Regular cardiac myocyte (primary cell): ENCODE measurements at places on chromosomes 11 and 22. TPM values are rescaled to one million over a fixed set of nuclear protein-coding genes. Genes with fewer than 3 reads are reported as not detected.

Gene IFITM10
- 1.7 and 2.8 TPM in 2 replicates for total RNA-seq

Gene PRR5
- total RNA-seq, result 1.3 and 3.4 TPM in 2 replicates

Gene SHISAL1
- total RNA-seq, result 0.77 and 2.0 TPM in 2 replicates

Gene MRGPRE
- not detected in 2 replicates for total RNA-seq

Gene KCNK4
- not detected in 2 replicates for total RNA-seq

Gene GRM5
- total RNA-seq, result under 0.01 TPM in 1 of 2 replicates, not detected in the other

Gene DDX10
- total RNA-seq, result 32.7 and 74.8 TPM in 2 replicates

Gene TNNT3
- total RNA-seq, result 0.56 TPM in 1 of 2 replicates, not detected in the other

Gene FOLR3
- total RNA-seq, result 0.19 and 1.1 TPM in 2 replicates

Gene SCN3B
- under 0.01 TPM in 1 of 2 replicates, not detected in the other for total RNA-seq

Gene OR4A15
- total RNA-seq, result not detected in 2 replicates

Gene PTGDR2
- 0.19 and 2.3 TPM in 2 replicates for total RNA-seq

Gene GALNT18
- total RNA-seq, result 4.4 and 10.4 TPM in 2 replicates

Gene PYGM
- total RNA-seq, result 1.7 and 6.8 TPM in 2 replicates

Gene AIFM3
- total RNA-seq, result 0.56 and 0.58 TPM in 2 replicates

Gene SPTY2D1
- 16.1 and 24.7 TPM in 2 replicates for total RNA-seq

Gene PAX6
- total RNA-seq, result not detected in 2 replicates

Gene LARGE2
- total RNA-seq, result not detected in 2 replicates

Gene C22orf42
- total RNA-seq, result not detected in 2 replicates

Gene NXPE2
- total RNA-seq, result not detected in 2 replicates

Gene GDPD5
- total RNA-seq, result 3.6 and 5.1 TPM in 2 replicates

Gene CRYBB3
- total RNA-seq, result not detected in 2 replicates

Gene H19
- total RNA-seq, result 9.2 and 52.7 TPM in 2 replicates

Gene NCAM1
- 0.58 and 0.85 TPM in 2 replicates for total RNA-seq

Gene GAS2
- total RNA-seq, result 2.3 and 3.4 TPM in 2 replicates

Gene HEPACAM
- total RNA-seq, result not detected in 2 replicates

Gene SIK3
- total RNA-seq, result 13.2 and 13.8 TPM in 2 replicates
